ENCODE measurements at places on chromosomes 16 and 17.
A peak's percentile ranks its signal among the peaks of the same experiment; 100 is the strongest.

GRCh38 chr16:4315186-4316107 lies at the start of gene GLIS2:
TSS of gene GLIS2 (plus strand) at chr16:4316067. CDS start at chr16:4332281, 16,214 bp downstream.
- peak; percentile 87 for DNase-seq

GRCh38 chr17:59616253-59616920 lies 3.3 kb upstream of the CLTC start:
- DNase-seq: no peak

GRCh38 chr16:11253009-11253994 lies 2.7 kb downstream of the SOCS1 start:
- DNase-seq: no peak

DNA sequence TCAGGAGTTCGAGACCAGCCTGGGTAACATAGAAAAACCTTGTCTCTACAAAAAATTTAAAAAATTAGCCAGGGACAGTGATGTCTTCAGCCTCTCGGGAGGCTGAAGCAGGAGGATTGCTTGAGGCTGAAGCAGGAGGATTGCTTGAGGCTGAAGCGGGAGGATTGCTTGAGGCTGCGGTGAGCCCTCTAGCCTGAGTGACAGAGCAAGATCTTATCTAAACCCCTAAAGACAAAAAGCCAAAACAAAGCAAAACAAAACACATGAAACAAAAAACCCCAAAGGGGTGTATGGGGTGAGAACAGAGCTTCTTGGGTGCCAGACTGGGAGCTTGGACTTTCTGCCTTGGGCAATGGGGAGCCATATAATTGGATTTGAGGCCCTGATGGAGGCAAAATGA lies 2.6 kb downstream of the SPNS3 start:
- no peak for DNase-seq

- DNase-seq: no peak
Measured at GRCh38 chr16:11342021-11342855, 3.0 kb upstream of the RMI2 start.

GRCh38 chr17:79065105-79065670 lies 9.4 kb upstream of the ENGASE start:
- peak; percentile 19 for DNase-seq

GRCh38 chr17:65780111-65780510 lies 218.7 kb upstream of the AXIN2 start:
- DNase-seq: no peak

DNA sequence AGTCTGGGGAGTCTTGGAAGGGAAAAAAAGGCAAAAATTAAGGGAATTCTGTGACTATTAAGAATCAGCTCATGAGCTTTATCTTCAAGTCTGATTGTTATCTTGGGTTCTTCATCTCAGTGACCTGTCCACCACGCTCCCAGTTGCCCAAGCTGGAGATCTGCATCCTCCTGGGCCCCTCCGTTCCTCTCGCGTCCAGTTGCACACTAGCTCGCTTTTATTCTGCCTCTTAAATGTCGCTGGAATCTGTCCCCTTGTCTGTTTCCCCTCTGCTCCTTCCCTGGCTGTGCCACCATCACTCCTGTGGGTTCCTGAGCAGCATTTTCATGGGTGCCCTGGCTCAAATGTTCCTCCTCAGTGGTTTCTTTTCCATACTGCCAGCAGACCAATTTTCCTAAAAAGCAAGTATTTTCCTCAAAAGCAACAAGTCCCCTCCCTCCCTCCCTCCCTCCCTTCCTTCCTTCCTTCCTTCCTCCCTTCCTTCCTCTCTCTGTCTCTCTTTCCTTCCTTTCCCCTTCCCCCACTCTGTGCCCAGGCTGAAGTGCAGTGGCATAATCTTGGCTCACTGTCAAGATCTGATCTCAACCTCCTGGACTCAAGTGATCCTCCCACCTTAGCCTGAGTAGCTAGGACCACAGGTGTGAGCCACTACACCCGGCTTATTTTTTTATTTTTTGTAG lies 1.4 kb downstream of the ENDOV start:
- no peak for DNase-seq

Measured in D721Med (cell line).